Aorta (tissue), 5 donors: ENCODE measurements at places on chromosomes 13 and 19. TPM values are rescaled to one million over a fixed set of nuclear protein-coding genes. Genes with fewer than 3 reads are reported as not detected.
A peak's percentile ranks its signal among the peaks of the same experiment; 100 is the strongest.

ZNF417 gene
- 4.2 TPM for polyA plus RNA-seq

ANKRD24 gene
- 0.74 TPM for polyA plus RNA-seq

FCER2 gene
- not detected for polyA plus RNA-seq

PSG1 gene
- not detected for polyA plus RNA-seq

DMKN gene
- 43.7 TPM for polyA plus RNA-seq

SARS2 gene
- polyA plus RNA-seq: 9.5 TPM

GPR4 gene
- polyA plus RNA-seq: 0.63 TPM

CAPN12 gene
- polyA plus RNA-seq: 1.0 TPM

ZNF667 gene
- polyA plus RNA-seq: 5.6 TPM

DNA sequence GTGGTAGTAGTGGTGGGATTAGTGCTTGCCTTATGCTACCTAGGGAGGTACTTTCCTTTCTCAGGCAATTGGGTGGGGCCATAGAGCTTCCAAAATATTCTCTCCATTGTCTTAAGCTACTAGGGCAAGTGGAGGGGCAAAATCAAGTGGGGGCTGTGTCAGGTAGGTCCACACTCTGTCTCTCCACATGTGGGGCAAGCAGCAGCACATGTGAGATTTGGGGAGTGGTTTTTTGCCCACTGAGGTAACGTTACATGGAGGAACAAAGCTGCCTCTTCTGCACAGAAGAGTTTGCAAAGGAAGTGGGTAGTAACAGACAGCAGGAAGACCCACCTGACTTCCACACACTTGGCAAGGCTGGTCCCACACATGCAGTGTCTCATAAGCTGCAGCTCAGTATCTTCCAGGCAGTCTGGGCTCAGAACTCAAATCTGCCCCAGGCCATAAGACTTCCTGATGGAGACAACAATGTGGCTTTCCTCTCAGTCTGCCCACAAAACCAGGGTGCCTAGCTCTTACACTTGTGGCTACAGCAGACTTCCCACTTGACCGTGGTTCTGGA lies 1581.5 kb upstream of the PCDH20 start:
- no peaks in the 10 kb centered on the region for H3K27me3 ChIP-seq
- no peak overlapping the region for H3K4me3 ChIP-seq
- H3K4me1 ChIP-seq: no peaks in the 10 kb centered on the region
- DNase-seq: no peak
- H3K36me3 ChIP-seq: no peaks in the 10 kb centered on the region

GRCh38 chr19:49983645-49984229 lies 22.8 kb upstream of the SIGLEC11 start:
- H3K27me3 ChIP-seq: no peaks in the 10 kb centered on the region
- no peaks in the 10 kb centered on the region for H3K36me3 ChIP-seq
- H3K27ac ChIP-seq: no peak overlapping the region
- DNase-seq: peak; percentile 67

GRCh38 chr19:53294786-53295441 lies 27.4 kb upstream of the VN1R4 start:
- no peaks in the 10 kb centered on the region for H3K36me3 ChIP-seq
- no peak overlapping the region for H3K4me3 ChIP-seq

GRCh38 chr13:114027826-114028225 lies 54.0 kb upstream of the C13orf46 start:
- H3K36me3 ChIP-seq: no peaks in the 10 kb centered on the region
- no peak overlapping the region for H3K27ac ChIP-seq
- H3K4me3 ChIP-seq: no peak overlapping the region
- H3K27me3 ChIP-seq: no peaks in the 10 kb centered on the region
- H3K4me1 ChIP-seq: no peaks in the 10 kb centered on the region

- no peak overlapping the region for H3K27ac ChIP-seq
- DNase-seq: no peak
- H3K27me3 ChIP-seq: no peaks in the 10 kb centered on the region
- H3K36me3 ChIP-seq: no peaks in the 10 kb centered on the region
- H3K4me1 ChIP-seq: no peaks in the 10 kb centered on the region
Observed at GRCh38 chr19:34096020-34096915, 76.0 kb upstream of the LSM14A start.

DNA sequence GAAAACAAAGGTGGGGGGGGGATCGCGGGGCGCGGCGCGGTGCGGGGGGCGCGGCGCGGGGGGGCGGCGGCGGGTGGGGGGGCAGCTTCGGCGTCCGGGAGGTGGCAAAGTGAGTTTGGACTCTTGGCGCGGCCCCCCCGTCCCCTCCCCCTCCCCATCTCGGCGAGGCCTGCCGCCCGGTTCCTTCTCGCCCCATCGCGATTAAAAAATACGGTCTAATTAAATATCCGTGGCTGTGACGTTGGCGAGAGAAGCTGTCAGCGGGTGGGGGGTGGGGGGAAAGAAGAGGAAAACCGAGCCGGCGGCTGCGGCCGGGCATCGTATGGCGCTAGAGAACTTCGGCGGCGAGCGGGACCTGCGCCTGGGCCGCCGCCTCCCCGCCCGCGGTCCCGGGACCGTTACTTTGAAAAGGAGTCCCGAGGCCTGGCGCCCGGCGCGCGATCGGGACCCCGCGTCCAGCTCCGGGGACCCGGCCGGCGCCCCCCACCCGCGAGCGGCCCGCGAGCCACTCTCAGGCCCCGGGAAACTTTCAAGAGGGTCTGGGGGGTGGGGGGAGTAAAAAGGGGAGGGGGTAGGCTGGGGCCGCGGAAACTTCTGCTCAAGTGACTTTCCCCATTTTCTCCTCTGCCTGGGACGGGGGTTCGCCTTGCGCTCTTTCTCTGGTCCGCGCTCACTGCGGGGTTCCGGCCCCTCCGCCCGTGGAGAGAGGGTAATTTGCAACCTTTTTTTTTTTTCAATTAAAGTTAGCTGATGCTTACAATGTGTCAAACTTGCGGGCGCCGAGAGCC lies 146.3 kb upstream of the ZNF536 start:
- DNase-seq: no peak
- H3K27me3 ChIP-seq: peaks cover 3% of the 10 kb centered on the region
- peak overlapping the region; percentile 14 for H3K4me3 ChIP-seq
- no peaks in the 10 kb centered on the region for H3K36me3 ChIP-seq
- H3K4me1 ChIP-seq: no peaks in the 10 kb centered on the region

- no peak overlapping the region for H3K4me3 ChIP-seq
- no peaks in the 10 kb centered on the region for H3K4me1 ChIP-seq
Observed at GRCh38 chr13:59710996-59711701, 452.6 kb downstream of the DIAPH3 start.

DNA sequence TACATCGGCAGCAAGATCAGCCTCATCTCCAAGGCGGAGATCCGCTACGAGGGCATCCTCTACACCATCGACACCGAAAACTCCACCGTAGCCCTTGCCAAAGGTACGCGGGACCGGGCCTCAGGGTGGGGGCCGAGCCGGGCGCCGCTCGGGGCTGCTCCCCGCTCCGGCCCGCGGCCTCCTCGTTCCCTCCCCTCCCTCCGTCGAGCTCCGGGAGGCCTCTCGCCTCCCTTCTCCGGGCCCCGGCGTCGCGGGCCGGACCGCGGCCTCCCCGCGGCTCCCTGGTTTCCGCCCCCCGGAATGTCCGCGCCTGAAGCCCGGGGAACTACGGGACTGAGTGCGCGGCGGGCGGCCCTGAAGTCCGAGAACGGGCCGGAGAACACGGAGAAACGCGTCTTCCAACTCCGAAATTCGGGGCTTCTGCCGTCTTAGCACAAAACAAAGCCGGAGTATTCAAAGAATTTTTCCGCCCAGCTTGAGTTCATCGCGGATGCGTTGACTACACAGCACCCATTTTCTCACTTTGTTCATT lies 423 bp downstream of the LSM14A start:
- H3K4me3 ChIP-seq: peak overlapping the region; percentile 90
- no peaks in the 10 kb centered on the region for H3K36me3 ChIP-seq
- DNase-seq: no peak

DNA sequence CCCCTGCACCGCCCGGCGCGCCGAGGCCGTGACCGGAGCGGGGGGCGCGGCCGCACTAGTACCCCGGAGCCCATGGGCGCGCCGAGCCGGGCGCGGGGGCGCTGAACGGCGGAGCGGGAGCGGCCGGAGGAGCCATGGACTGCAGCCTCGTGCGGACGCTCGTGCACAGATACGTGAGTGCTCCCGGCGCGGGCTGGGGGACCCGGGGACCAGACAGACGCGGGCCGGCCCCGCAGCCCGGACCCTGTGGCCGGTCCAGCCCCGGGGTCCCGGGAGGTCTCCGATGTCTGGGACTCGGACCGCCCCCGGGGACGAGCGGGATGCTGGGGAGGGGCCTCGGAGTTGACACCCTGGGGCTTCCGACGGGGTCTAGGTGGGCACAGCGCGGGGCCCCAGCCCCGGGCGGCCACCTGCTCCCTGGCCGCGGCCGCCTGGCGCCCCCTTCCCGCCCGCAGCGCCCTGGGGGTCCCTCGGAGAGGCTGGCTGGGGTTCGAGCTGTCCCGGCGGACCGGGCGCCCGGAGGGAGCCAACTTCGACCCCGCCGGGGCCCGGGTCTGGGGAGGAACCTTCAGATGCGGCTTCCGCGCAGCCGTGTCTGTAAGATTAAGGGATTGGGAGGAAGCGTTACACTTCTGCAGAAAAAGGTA lies 568 bp downstream of the ATP11A start:
- peak; percentile 66 for DNase-seq
- H3K4me1 ChIP-seq: no peaks in the 10 kb centered on the region
- H3K4me3 ChIP-seq: peak overlapping the region; percentile 66
- H3K36me3 ChIP-seq: no peaks in the 10 kb centered on the region
- H3K27ac ChIP-seq: peak overlapping the region; percentile 23
- H3K27me3 ChIP-seq: no peaks in the 10 kb centered on the region

GRCh38 chr13:106143930-106144709 lies 391.3 kb downstream of the EFNB2 start:
- no peak for DNase-seq
- no peak overlapping the region for H3K4me3 ChIP-seq
- no peaks in the 10 kb centered on the region for H3K27me3 ChIP-seq
- no peaks in the 10 kb centered on the region for H3K36me3 ChIP-seq
- H3K27ac ChIP-seq: no peak overlapping the region

DNA sequence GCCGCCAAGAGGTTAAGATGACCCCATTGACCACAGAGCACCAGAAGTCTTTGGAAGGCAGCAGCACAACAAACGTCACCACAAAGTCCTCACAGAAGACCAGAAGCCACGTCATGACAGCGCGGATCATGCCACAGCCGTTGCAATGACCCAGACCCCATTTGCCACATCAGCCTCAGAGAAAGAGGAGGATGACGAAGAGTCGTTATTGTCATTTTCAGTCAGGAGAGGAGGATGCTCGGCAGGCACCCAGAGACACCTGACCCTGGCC lies 29.6 kb upstream of the CD33 start:
- H3K27ac ChIP-seq: no peak overlapping the region
- DNase-seq: no peak
- H3K4me3 ChIP-seq: no peak overlapping the region
- no peaks in the 10 kb centered on the region for H3K36me3 ChIP-seq

GRCh38 chr19:44824761-44825160 lies 15.9 kb downstream of the BCAM start:
- no peak overlapping the region for H3K4me3 ChIP-seq
- no peaks in the 10 kb centered on the region for H3K4me1 ChIP-seq
- DNase-seq: no peak
- H3K27ac ChIP-seq: no peak overlapping the region

DNA sequence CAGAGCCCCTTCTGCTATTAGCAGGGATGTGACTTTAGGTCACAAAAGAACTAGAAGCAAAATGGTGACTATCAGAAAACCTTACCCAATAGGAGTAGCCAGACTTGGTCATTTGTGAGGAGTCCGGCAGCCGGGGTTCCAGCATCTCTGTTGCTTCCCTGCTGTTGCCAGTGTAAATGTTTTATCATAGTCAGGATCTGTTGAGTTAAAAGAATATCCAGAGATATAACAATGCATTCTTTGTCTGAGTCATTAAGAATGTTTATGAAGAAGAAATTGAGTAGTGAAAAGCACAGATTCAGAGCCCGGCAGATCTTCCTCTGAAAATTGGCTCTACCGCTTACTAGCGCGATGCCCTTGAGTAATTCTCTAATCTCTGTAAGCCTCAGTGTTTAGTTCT lies 84.2 kb downstream of the COL4A2 start:
- no peaks in the 10 kb centered on the region for H3K36me3 ChIP-seq
- no peak overlapping the region for H3K4me3 ChIP-seq
- peak overlapping the region; percentile 77 for H3K27ac ChIP-seq
- DNase-seq: no peak
- H3K27me3 ChIP-seq: no peaks in the 10 kb centered on the region

DNA sequence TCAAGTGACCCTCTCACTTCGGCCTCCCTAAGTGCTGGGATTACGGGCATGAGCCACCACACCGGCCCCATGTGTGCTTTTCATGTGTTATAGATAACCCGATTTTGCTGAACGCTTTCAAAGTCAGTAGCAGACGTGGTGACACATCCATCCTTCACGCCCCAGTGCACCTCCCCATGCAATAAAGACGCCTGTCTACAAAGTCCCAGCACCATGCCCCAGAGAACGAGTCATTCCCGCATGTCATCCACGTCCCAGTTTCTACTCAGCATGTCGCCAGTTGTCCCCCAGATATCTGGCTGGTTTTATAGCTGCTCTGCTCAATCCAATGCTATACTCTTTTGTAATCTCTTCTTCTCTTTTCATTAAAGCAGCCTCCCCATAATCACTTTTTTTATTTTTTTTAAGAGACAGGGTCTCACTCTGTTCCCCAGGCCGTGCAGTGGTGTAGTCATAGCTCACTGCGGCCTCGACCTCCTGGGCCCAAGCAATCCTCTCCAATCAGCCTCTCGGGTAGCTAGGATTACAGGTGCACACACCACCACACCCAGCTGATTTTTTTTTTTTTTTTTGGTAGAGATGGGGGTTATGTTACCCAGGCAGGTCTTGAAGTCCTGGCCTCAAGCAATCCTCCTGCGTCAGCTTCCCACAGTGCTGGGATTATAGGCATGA lies 42.5 kb downstream of the DNM2 start:
- H3K4me1 ChIP-seq: no peaks in the 10 kb centered on the region
- no peak overlapping the region for H3K27ac ChIP-seq
- no peaks in the 10 kb centered on the region for H3K36me3 ChIP-seq
- no peak for DNase-seq
- no peak overlapping the region for H3K4me3 ChIP-seq

DNA sequence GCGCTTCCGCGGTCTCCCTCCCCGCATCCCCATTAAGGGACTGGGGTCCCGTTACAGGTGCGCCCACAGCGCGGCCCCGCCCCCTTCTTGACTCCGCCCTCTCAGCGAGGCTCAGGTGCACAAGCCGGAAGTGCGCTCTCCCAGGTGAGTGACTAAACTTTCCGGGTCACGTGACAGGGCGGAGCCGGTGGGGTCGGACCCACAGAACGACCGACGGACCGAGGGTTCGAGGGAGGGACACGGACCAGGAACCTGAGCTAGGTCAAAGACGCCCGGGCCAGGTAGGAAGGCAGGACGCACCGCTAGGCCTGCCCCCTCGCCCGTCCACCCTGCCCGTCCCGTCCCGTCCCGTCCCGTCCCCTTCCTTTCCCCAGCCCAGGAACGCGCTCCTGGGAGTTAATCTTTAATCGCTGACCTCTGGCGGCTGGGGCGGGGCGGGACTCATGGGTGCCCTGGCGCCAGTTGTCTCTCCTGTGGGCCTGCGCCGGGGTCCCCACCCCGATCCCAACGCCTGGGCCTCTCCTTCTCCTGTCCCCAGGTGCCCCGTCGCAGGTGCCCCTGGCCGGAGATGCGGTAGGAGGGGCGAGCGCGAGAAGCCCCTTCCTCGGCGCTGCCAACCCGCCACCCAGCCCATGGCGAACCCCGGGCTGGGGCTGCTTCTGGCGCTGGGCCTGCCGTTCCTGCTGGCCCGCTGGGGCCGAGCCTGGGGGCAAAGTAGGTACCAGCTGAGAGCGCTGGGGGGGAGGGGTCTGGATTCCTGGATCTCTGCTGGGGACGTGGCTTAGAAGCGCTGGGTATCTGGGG lies at the start of gene CRB3:
Gene CRB3 (plus strand): TSS at position 202 of the 804 bp plus-strand sequence. CDS start 431 bp downstream, at position 633.
- no peak within 1 kb of the TSS for H3K27ac ChIP-seq
- no peak within 1 kb of the TSS for H3K4me3 ChIP-seq
- no peaks in the 10 kb centered on the region for H3K4me1 ChIP-seq
- H3K27me3 ChIP-seq: no peaks in the 10 kb centered on the region
- H3K36me3 ChIP-seq: no peaks in the 10 kb centered on the region

GRCh38 chr19:10706990-10707389 lies 5.8 kb downstream of the QTRT1 start:
- H3K27ac ChIP-seq: no peak overlapping the region
- H3K36me3 ChIP-seq: peaks cover 1% of the 10 kb centered on the region
- no peak for DNase-seq
